GM12891 (cell line): ENCODE measurements at places on chromosomes 1 and 21.

- DNase-seq = no peak
Observed at GRCh38 chr1:13782634-13783360, 82.8 kb downstream of the PRDM2 start.

- DNase-seq = no peak
Observed at GRCh38 chr1:116153692-116154031, 42.5 kb downstream of the MAB21L3 start.

- no peak for DNase-seq
Observed at GRCh38 chr21:34544032-34544496, 32.1 kb upstream of the KCNE1 start.

DNA sequence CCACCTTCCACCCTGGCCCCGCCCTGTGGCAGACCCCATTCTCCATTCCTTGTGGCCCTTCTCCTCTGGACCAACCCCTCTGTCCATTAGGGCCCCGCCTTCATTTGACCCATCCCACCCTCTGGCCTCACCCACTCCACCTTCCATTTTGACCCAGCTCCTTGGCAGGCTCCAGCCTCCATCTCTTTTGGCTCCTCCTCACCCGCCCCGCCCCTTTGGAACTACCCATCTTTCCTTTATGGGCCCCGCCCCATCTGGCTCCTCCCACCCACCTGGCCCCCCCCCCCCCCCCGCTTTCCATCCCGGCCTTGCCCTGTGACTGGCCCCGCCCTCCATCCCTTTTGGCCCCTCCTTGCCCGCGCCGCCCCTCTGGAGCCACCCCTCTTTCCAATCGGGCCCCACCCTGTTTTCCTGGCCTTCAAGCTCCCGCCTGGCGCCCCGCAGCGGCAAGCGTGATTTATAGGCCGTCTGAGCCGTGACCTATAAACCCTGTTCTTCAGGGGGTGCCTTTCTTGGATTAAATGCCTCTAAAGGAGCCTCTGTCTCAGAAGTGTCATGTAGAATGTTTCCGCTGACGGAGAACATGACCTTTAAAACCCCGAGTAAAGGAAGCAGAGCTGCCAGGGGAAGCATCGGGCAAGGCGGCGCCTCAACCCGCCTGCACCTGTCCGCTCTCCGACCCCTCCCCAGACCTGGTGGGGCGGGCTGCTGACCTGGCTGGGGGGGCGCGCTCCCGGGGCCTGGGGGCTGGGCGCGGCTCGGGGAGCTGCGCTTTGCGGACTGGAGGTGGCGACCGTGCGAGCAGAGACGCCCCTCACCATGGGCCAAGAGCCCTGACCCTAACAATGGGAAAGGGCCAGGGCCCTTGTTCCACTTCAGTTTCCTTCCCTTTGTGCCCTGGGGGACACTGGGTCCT is 178.0 kb downstream of the CAMTA1 start:
- peak; percentile 54 for DNase-seq

- no peak for DNase-seq
Observed at GRCh38 chr1:215215846-215216245, 133.3 kb downstream of the KCNK2 start.

DNA sequence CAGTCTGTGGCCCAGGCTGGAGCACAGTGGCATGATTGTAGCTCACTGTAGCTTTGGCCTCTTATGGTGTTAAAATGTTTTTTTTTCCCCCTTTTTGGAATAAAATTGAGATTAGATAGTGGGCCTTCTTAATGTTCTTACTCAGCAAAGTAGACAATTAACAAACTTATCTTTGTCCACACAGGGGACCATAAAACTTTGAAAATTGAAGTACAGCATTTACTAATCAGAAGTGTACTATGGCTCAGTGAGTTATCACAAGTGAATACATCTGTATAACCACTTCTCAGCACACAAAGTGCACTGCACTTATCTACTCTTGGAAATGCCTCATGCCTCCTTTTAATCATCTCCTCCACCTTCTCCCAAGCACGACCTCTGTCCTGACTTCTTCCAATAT is 218.9 kb downstream of the PRDM2 start:
- DNase-seq = no peak

- no peak for DNase-seq
Observed at GRCh38 chr1:66927528-66927927, 2.7 kb downstream of the MIER1 start.

DNA sequence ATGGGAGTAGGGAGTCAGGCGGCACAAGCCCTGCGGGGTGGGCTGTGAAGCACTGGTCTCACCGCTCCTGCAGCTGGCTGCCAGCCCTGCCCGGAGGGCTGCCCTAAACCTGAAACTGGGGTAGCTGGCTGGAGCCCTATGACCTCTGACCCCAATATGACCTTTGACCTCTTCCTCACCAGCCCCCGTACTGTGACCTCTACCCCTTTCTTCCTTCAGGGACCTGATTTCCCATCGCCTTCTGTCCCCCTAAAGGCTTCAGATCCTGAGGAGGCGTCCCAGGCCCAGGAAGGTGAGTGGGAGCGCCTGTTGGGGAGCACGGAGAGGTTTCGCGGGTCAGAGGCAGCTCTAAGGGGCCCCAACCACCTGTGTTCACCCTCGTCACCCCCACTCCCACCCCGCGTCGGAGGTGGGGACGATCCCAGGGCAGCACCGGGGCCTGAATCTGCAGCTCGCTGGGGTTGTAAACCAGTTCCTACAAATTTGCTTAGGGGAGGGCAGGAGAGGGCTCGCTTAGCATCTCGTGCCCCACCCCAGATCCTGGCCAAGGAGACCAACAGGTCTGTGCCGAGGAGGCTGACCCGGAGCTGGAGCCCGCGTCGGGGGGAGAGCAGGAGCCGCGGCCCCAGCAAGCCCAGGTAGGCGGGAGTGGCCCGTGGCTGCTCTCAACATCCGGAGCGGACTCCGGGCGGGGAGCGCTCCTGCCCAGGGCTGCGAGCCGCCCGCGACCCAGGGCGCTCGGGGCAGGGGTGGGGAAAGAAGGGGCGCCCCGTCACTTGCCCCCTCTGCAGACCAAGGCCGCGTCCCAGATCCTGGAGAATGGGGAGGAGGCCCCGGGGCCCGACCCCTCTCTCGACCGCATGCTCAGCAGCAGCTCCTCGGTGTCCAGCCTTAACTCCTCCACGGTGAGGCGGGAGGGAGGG is 7.3 kb downstream of the SYTL1 start:
- no peak for DNase-seq

- no peak for DNase-seq
Observed at GRCh38 chr1:97368296-97368695, 552.5 kb downstream of the DPYD start.

DNA sequence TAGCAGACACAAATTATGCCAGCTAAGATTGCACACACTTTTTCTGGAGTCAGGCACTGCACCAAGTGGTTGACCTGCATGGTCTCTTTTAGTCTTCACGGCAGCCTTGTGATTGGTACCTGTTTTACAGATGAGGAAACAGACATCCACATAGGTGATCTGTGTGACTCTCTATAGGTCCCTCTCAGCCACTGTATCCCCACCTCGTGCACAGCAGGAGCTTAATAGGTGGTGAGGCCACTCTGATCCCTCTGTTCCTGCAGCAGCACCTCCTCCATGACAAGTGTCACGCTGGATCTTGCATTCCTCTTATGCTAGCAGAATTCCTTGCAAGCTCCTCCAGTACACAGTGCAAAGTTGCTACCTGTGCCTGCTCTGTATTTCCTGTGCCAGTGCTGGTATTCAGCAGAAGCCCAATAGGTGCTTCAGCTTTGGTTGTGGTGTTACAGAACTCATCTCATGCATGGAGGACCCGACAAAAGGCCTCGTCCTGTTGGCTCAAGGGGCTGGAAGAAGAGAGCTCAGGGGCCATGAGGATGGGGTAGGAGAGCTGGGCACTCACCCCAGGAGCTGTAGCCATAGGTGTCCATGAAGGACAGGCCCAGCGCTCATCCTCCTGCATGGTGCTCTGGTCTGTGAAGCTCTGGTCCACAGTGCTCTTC is 546.7 kb downstream of the PTPRU start:
- DNase-seq = no peak

DNA sequence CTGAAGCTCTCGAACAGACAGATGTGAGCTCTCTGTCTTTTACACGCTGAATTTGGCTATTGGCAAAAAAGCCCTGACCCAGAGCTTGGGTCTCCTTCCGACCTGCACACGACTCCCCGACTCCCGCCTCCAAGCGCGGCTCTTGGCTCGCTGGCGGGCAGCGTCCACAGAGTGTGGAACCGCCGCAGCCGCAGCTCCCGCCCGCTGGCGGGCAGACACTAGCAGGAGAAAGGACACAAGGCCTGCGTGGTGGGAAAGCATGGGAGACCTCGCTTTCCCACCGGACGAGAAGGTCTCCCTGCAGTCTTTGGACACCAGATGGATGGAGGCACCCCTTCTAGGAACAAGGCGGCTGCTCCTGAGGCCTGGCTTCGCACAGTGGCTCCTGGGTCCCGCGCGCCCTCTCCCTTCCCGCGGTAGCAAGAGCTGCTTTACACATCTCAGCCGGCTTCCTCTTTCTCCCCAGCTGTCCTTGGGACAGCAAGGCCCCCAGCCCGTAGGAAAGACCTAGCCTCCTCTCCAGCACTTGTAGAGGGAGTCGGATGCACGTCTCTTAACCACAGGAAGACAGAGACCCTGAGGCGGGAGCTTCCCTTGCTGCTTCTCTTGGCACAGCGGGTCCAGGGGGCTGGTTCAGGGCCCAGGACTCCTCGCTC is 92.1 kb downstream of the PRKAB2 start:
- no peak for DNase-seq

GRCh38 chr1:163789911-163790310 is 468.2 kb downstream of the NUF2 start:
- DNase-seq = no peak

DNA sequence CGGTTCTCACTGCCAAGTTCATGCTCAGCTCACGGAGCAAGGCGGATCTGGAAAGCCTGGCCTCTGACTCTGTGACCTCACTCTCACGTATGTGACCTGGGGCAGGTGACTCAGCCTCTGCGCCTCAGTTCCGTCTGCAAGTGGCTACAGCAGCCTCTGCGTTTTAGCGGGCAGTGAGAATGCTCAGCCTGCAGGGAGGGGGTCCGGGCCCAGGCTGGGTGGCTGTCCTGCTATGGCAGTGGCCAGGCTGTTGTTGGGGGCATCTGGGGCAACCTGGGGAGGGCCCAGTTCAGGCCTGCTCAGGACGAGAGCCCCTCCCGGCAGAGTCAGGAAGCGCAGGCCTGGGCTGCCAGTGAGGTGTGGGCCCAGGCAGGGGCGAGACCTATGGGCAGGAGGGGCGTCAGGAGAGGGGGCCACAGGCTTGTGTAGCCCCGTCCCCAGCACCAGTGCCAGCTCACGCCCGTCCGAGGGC is 27.9 kb downstream of the ARHGEF16 start:
- peak; percentile 70 for DNase-seq

DNA sequence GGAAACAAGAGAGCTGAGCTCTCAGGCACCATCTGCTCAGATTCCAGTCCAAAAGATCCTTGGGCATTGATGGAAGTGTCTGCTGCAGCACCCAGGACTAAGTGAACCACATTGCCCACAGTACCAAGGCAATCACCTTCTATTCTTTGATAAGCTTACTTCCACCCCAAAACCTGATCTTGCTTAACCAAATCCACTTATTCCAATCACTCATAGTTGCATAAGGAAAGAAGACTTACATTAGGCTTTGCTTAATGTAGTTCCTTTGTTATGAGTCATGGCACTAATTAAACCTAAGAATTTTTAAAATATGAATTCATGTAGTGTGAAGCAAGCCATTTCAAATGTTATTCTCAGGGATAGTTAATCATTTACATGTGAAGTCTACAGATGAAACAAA is 84.5 kb downstream of the UCHL5 start:
- DNase-seq = no peak

DNA sequence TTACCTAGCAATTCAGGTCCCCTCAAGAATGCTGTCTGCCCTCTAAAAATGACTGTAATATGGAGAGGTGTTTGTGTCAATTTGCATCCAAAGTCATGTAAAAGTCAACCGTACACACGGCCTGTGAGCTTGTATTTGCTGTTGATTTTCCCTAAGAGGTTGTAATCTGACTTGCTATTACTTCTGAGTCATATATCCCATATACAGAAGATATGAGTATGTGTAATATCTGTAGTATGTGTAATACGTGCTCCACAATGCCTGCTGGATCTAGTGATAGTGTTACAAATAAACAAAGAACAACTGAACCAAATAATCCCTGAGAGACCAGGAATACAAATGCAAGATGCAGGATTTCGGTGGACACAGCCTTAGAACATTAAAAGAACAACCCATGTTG is 1.4 kb upstream of the KCNJ6 start:
- DNase-seq = no peak

DNA sequence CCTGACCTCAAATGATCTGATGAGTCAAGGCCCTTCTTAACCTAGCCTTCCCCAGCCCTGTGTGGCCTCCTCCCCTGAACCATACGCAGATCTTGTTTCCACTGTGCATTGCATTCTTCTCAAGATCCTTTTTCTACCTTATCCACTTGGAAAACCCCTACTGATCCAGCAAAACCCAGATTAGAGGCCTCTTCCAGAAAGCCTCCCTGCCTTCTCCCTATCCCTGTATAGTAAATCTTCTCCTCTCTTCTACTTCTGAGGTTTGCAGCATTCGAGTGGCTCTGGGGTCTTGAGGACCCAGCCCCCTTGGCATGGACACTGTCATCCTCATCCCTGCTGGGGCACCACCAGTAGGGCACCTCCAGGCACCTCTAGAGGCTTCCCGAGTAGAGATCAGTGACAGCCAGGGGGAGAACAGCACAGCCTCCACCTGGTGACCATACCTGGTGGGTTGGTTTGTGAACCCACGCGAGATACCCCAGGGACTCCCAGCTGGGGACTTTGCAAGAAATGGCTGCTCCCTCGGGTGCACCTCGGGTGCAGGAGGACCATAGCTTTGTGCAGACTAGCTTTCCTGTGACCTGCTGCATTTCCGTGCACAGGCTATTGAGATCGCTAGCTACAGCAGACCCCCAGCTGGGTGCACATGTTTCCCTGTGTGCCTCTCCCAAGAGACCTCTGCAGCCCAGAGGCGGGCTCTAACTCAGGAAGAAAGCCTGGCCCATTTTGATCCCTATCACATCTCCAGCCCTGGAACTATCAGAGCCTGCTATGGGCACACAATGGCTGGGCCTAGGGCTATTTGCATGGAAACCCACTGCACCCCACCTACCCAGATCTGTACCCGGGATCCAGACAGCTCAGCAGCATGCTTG is 34.2 kb downstream of the MATN1 start:
- DNase-seq = no peak

DNA sequence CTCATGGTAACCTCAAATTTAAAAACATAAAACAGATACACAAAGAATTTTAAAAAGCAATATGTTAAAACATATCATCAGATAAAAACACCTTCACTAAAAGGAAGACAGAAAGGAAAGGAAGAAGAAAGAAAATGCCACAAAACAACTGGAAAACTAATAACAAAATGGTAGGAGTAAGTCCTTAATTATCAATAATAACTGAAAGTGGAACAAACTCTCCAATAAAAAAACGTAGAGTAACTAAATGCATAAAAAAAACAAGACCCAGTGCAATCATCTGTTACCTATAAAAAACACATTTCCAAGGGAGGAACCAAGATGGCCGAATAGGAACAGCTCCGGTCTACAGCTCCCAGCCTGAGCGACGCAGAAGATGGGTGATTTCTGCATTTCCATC is 47.1 kb upstream of the ACADM start:
- DNase-seq = no peak
